ENCODE measurements at places on chromosomes 1 and 21.
A peak's percentile ranks its signal among the peaks of the same experiment; 100 is the strongest.

- DNase-seq = peak; percentile 58
These were observed 1.2 kb downstream of the LBR start for GRCh38 chr1:225426395-225427234.

- DNase-seq = no peak
These were observed 47.4 kb downstream of the ACTN2 start for GRCh38 chr1:236733653-236734052.

DNA sequence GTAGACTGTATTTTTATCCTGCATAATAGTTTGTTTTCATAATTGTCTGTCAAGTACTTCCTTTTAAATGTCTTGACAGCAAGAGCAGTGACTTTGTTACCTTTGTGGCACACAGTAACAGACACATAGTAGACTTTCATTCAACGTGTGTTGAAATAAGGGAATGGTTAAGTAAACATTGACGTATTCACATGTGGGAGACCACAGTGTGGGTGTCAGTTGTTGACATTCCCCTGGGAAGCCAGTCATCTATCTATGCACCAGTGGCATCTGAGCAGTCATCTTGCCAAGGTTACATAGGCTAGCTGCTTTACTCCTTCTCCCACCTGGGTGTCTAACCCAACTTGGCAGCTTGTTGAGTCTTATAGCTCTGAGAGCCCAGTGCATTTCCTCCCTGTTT is 1.4 kb upstream of the NUP133 start:
- DNase-seq = no peak

DNA sequence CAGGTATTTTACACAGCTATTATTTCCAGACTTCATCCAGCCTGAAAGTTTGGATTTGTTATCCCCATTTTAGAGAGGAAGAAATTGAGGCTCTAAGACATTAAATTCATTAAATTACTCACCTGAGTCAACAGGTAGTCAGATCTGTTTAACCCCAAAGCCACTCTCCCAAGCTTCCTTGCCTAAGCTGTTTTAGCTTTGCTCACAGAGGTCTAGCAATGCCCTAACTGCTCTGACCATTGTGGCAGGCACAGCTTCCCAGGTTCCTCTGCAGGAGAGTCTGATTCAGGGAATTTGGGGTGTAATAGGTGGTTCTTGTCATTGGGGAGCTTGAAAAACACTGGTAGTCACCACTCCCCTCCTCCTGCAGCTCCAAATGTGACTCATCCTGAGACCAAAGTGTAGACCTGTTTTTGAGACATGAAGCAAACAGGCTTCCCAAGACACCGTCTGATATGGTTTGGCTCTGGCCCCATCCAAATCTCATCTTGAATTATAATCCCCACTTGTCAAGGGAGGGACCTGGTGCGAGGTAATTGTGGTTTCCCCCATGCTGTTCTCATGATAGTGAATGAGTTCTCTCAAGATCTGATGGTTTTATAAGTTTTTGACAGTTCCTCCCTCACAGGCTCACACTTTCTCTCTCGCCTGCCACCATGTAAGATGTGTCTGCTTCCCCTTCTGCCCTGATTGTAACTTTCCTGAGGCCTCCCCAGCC is 142.8 kb upstream of the DNAH14 start:
- DNase-seq = peak; percentile 58

GRCh38 chr1:178283409-178283808 is 189.5 kb downstream of the RASAL2 start:
- DNase-seq = peak; percentile 85

- DNase-seq = no peak
These were observed 3.4 kb downstream of the CAPN9 start for GRCh38 chr1:230750576-230750975.

DNA sequence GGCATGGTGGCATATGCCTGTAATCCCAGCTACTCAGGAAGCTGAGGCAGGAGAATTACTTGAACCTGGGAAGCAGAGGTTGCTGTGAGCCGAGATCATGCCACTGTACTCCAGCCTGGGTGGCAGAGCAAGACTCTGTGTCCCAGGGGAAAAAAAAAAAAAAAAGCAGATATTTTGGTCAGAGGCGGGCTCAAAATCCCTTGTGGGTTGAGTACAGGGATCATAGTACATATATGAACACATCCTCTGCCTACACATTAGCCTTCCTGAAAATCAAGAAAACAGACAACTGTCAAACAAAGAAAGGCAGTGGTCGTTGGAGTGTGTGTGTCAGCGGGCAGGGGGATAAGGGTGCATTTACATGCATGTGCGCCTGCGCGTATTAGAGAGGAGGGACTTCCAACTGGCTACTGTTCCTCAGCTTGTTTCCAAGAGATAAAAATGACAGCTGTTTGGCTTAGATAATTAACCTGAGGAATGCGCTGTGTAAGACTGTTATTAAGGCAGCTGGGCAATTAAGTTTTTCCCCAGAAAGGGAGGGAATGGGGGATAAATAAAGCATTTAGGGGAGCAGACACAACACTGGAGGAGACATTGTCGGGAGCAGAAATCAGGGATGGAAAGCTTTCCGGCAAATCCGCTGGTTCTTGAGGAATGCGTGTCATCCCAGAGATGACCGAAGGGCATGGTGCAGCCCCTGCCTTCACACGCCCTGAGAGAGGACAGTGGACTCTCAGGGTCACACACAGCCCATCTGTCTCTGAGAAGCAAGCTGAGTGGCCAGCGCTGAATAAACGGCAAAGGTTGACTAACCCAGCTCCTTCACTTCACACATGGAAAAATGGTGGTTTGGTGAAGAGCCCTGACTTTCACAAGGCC is 6.4 kb downstream of the LAMB3 start:
- DNase-seq = no peak

GRCh38 chr1:203686091-203686632 is 59.5 kb downstream of the ATP2B4 start:
- no peak for DNase-seq

- peak; percentile 74 for DNase-seq
These were observed 771 bp upstream of the RAD54L start for GRCh38 chr1:46246548-46247435.

DNA sequence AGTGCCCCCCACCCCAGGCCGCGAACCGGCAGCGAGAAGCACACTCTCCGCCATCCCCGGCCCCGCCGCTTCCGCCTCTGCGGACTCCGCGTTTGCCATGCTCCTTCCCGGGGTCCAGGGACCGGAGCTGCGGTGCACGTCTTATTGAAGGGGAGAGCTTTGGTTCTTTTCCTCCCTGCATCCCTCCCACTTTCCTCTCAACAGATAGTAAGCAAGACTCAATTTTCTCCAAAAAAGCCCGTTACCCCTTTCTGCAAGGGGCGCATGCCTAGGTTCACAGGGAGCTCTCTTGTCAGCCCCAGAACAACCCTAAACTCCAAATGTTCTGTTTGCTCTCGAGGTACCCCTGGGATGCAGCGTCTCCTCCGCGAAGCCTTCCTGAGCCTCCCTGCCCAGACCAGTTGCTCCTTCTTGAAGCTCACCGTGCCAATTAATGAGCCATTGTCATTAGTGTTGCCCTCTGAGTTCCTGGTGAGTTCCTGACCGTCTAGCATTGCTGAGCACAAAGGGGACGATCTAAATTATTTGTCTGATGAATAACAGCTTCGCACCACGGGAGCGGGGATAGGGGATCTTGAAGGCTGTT is 8.1 kb downstream of the FOXD3 start:
- no peak for DNase-seq

DNA sequence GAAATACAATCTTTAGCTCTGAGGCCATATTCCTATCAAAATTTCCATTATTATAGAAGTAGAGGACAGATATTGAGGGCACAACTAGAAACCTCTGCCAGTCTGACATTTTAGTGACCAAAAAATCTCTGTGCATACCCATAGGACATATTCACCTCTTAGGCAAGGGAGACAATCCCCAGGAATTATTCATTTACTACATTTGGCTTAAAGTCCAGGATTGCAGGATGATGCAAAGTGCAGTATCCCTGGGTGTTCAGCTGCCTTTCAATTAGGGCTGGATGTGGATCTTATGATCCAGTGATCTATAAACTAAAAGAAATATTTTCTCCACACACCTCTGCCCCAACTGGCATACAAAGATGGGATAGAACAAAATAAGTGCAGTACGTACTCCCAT is 50.9 kb downstream of the PTGS2 start:
- DNase-seq = no peak

DNA sequence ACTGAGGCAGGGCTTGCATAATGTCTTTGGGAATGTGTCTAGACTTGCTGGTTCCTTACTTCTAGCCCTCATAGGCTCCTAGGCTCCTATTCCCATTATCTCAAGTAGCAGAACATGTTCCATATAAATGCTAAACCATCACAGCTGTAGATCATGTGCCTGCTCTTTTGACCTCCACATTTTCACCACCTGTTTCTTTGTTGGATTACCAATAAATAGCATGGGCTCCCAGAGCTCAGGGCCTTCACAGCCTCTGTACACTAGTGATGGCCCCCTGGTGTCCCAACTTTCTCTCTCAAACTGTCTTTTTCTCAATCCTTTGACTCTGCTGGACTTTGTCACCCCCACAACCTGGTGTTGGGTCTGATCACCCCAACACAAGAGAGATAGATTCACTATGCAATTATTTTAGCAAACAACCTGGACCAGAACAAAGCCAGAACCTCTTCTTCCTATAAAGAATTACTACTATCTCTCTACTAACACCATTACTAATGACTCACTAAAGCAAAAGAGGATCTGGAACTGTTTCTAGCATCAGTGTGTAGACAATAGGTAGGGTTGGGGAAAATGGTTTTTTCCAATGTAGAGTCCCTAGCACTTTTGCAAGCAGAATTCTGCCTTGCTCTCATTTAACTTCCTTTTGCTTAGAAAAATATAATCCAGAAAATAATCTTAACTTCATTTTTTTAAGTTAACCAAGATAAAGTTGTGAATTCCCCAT is 51.7 kb downstream of the WLS start:
- no peak for DNase-seq

DNA sequence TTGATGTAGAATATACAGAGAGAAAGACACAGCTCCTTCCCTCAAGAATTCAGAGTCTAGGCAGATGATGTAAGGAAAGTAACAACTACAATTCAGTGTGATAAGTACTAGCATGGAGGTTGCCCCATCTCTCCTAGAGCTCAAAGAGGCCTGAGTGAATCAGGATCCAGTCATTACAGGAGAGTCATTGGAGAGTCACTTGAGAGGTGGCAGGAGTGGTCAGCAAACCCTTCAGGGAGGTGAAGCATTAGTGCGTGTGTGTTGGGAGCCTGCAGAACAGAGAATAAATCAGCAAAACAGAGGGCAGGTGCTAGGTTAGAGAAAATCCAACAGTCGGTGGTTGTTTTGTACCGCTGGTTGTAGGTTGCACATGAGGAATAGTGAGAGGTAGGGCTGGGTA is 46.1 kb downstream of the GRIK1 start:
- no peak for DNase-seq

- DNase-seq = no peak
These were observed 5.0 kb upstream of the CLCNKB start for GRCh38 chr1:16038620-16038912.

DNA sequence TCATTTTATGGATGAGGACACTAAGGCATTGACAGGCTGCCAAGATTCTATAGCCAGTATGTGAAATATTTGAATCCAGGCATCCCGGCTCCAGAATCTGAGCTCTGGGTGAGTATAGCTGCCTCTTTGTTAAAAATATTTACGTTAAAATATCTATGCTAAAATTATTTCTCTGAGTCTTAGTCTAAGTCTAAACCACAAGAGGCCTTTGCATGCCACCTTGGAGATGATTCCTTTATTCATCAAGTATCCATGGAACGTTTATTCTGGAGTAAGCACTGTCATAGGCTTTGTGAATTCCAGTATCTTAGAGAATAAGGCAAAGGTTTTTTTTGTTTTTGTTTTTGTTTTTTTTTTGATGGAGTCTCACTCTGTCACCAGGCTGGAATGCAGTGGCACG is 116.4 kb downstream of the GREM2 start:
- no peak for DNase-seq

DNA sequence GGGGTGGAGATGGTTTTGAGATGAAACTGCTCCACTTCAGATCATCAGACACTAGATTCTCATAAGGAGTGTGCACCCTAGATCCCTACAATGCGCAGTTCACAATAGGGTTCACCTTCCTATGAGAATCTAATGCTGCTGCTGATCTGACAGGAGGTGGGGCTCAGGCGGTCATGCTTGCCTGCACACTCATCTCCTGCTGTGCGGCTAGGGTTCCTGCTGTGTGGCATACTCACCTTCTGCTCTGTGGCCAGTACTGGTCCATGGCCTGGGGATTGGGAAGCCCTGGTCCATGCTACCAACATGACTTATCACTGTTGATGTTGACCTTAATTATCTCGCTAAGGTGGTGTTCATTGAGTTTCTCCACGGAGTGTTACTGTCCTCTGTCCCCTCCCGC is 144.5 kb downstream of the NAV1 start:
- DNase-seq = no peak

DNA sequence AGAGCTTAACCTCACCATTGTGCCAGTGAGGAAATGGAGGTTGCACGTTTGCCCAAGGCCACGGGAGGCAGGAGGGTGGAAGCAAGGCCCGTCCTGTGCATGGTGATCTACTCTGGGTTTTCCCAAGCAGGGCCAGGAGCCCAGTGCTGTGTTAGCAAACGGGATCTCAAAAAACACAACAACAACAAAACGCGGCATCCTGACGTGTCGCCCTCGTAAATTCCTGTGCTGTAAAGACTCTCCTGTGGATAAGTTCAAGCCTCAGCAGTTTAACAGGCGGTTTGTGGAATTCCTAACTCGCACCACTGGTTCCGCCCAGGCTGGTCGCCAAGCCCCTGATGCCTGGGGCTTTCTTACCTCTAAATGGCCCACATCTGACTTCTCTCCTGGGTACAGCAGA is 39.1 kb downstream of the TFF3 start:
- DNase-seq = no peak

- DNase-seq = no peak
These were observed at the start of gene LEFTY2 for GRCh38 chr1:225941187-225941941. Gene LEFTY2, minus strand, starts transcription at chr1:225941220. Its CDS starts 80 bp downstream, at chr1:225941140.

- no peak for DNase-seq
These were observed 306.2 kb downstream of the PTPRU start for GRCh38 chr1:29542548-29542947.

DNA sequence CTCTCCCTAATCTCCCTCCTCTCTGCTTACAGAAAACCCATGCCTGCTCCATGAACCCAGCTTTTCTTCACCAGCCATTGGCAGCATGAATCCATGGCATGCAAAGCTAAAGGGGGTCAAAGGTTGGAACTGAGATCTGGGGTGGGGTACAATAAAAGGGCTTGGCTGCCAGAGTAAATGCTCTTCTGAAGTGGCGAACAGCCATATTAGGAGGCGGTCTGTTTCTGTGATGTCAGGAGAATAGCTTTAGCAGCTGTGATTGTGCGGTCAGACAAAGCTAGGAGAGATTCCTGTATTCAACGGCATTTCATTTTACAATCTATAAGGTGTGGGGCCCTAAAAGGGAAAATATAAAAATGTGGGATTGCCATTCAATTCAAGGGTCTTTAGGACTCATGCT is 71.7 kb upstream of the TMPRSS2 start:
- DNase-seq = no peak

- DNase-seq = no peak
These were observed 3.2 kb upstream of the LYPLA2 start for GRCh38 chr1:23787701-23788100.

GRCh38 chr1:19831441-19831840 is 16.4 kb upstream of the RNF186 start:
- no peak for DNase-seq

GRCh38 chr1:2493691-2494322 is 17.7 kb downstream of the PLCH2 start:
- no peak for DNase-seq
